AG04450 (cell line): ENCODE measurements at places on chromosomes 4 and X.

DNA sequence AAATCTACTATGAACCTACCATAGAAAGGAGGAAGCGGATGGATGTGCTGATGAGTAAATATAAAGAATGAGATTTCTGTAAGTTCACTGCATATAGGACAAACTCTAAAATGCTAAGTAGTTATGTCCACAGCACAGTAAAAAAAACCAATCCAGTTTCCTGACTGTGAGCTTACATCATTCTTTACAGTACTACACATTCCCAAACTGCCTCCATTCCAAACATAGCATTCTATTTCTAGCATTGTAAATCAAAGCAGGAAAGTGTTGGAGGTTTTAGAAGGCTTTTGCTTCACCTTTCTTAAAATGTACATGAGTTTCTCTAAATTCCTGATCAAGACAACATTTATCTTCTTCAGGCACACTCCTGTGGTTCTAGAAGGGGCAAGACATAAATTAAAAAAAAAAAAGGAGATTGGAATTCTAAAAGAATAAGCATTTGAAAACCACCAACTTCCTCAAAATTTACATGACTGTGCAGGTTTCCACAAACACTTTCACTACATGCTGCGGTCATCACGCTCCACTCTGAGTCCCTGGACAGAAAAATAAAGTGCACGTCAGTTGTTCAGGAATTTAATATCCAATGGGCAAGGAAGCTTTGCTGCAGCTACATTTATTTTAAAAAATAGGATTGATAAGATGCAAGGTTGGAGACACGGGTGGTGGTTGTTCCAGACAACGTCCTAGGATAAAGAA is 297.6 kb upstream of the STS start:
- no peak for DNase-seq

GRCh38 chr4:26263165-26263564 is 57.6 kb upstream of the RBPJ start:
- DNase-seq: no peak

GRCh38 chr4:87525636-87526295 is 3.4 kb downstream of the SPARCL1 start:
- no peak for DNase-seq

DNA sequence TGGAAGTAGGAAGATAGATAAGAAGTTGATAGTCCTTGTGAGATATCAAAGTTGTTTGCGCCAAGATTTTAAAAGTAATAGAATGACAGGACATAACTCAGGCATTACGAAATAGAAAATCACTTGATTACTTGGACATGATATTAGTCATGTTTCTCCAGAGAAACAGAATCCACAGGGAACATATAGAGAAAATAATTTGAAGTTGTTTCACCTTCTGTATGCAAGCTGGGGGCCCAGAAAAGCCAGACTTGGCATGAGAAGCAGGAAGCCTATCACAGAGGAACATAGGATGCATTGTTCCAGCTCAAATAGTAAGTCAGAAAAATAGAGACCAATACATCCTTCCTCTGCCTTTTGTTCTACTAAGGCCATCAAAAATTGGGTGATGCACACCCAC is 715.9 kb downstream of the TECRL start:
- DNase-seq: no peak

- DNase-seq: no peak
These were observed 61.3 kb downstream of the STOX2 start for GRCh38 chr4:183966371-183966770.

DNA sequence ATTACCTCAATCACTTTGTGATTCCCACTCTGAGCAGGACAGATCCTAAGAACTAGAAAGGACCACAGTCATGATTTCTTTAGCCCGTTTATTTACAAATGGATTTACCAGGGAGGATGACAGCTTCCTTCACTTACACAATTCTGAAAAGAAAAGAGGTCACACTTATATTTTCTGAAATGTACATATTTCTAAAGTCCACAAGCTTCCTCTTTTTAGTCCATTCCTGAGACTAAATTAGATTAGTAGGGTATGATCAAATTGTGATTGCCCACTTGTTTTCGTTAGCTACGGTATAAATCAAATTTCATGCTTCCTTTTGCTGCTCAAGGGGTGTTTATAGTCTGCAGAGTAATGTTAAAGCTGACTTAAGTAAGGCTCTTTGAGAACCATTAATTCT is 7.6 kb upstream of the AMELX start:
- DNase-seq: no peak

DNA sequence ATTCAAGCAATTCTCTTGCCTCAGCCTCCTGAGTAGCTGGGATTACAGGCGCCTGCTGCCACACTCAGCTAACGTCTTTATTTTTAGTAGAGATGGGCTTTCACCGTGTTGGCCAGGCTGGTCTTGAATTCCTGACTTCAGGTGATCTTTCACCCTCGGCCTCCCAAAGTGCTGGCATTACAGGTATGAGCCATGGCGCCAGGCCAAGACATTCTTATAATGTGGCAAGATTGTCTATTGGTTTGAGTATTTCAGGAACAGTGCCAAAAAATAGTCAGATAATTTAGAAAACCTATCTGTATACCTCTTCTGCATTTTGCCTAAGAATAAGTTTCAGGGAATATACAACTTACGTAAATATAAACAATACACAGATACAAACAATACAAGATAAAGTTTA is 136.8 kb downstream of the TMA16 start:
- DNase-seq: no peak

GRCh38 chr4:76725039-76725438 is 172.9 kb downstream of the SOWAHB start:
- DNase-seq: no peak

DNA sequence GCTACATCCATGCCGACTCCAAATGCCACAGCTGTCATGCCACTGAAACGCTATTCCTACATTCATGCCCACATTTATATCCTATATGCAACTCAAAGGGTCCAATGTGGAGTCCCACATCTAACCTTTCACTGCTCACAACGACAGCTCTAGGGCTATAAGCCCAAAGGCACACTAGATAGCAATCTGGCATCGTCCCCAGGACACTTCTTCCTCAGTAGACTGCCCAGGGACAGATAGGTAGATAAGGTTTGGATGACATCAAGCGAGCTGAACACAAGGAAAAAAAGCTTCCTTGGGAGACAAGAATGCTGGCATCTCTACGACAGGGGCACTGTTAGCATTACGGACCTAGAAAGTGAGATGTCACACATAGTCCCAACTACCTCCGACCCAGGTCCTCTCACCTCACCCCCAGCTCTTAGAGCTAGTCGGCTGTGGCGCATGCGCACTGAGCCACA is 685 bp downstream of the RAB9B start:
- no peak for DNase-seq

GRCh38 chr4:115090483-115091075 is 22.8 kb downstream of the NDST4 start:
- DNase-seq: no peak
